ENCODE measurements at places on chromosomes 11 and 22.

DNA sequence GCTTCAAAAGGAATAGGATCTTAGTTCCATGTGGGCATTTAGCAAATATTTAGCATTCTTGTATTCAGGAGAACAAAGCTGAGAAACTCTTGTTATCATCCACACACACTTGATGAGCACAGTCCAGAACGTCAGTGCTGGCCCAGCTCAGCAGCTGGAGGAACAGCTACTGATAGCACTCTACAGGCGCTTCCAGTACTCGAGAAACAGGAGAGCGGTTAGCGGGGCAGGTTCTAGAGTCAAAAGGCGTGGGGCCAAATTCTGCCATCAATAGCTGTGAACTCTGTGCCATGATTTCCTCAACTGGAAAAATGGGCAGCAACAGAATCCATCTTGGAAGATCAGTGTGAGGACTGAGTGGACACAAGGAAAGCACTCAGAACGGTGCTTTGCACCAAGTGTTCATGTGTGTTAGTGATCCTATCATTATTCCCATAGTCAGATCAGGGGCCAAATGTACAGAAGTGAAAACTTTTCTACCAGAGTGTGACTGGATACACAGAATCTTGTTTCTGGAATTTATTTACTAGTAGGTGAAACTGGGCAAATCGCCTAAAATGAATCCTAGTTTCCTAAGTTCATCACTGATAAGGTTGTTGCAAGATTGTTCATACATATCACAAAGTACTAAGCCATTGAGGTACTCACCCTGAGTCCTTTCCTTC, 3.2 kb downstream of the JOSD1 start:
- no peaks in the 10 kb centered on the region for H3K36me3 ChIP-seq
- H3K4me3 ChIP-seq = no peak overlapping the region
- H3K4me1 ChIP-seq = peaks cover 2% of the 10 kb centered on the region

DNA sequence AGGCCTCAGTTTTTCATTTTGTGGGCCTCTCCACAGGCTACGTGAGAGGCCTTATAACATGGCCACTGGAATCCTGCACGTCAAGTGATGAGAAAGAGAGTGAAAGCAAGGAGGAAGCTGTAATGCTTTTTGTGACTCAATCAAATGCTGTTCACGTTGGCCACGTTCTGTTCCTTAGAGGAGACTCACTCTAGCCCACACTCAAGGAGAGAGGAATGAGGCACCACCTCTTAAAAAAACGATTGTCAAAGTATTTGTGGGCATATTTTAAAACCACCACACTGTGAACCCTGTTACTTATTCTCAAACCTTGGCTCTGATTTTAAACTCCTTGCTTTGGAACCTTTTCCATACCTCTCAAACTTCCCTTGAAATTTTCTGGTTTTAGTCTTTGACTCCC, 705.0 kb downstream of the NELL1 start:
- DNase-seq = no peak
- no peaks in the 10 kb centered on the region for H3K4me1 ChIP-seq
- H3K27me3 ChIP-seq = no peaks in the 10 kb centered on the region
- H3K36me3 ChIP-seq = no peaks in the 10 kb centered on the region

DNA sequence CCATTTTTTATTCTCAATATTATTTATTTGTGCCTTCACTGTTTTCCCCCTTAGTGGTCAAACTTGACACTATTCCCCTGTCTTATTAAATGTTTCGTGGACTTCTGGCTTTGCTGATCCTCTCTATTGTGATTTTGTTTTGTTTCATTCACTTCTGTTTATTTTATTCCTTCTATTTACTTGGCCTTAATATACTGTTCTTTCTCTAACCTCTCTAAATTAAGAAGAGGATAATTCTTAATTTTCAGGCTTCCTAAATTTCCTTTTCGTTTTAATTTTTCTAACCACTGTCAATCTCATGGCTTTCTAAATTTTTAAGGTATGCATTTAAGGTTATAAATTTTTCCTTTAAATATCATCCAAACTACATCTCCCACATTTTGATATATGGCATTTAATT, 83.0 kb upstream of the KCNQ1OT1 start:
- no peaks in the 10 kb centered on the region for H3K4me1 ChIP-seq
- no peak for DNase-seq
- H3K4me3 ChIP-seq = no peak overlapping the region
- no peak overlapping the region for H3K27ac ChIP-seq
- H3K27me3 ChIP-seq = no peaks in the 10 kb centered on the region

DNA sequence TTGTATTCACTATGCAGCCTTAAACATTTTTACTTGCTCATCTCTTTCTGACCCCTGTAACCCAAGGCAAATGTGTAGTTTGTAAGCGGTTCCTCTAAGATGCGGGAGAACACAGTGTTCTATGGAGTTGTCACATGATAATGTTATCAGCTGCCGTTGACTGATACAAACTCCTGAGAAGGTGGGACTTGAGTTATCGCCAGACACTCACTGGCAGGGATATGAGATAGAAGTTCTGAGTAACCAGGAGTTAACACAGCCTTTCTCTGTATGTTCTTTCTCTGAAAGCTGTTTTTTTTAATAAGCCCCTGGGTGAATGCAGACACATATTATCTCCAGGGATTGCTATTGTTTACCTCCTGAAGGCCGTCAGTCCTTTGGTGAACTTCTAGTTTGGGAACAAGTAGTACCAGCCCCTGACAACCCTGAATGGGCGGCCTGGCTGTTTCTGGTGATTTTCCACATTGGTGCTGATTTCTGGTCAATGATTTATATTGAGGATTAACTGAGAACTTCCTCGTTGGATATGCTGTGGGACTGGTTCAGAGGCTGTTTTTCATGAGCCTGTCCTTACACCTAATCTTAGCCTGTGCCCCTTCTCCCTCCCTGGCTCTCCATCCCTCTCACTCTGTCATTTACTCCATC, 155.3 kb upstream of the RASSF10 start:
- no peak overlapping the region for H3K27ac ChIP-seq
- H3K4me3 ChIP-seq = no peak overlapping the region
- DNase-seq = no peak
- H3K36me3 ChIP-seq = no peaks in the 10 kb centered on the region

DNA sequence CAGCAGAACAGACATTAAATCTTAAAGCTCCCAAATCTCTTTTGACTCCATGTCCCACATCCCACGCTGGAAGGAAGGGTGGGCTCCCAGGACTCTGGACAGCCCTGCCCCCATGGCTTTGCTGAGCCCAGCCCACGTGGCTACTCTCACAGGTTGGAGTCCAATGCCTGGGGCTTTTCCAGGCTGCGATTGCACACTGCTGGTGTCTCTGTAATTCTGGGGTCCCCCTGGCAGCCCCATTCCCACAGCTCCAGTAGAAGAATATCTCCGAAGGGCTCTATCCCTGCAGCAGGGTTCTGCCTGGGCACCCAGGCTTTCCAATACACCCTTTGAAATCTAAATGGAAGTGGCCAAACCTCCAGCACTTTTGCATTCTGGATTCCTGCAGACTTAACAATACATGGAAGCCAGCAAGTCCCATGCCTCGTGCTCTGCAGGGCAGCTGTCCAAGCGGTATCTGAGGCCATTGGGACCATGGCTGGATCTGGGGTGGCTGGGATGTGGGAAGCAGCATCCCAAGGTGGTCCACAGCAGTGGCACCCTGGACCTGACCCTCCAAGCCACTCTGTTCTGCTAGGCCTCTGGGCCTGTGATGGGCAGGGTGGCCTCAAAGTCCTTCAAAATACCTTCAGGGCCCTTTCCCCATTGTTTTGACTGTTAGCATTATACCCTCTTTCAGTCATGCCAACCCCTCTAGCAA, 47.9 kb upstream of the TH start:
- no peaks in the 10 kb centered on the region for H3K36me3 ChIP-seq
- no peak overlapping the region for H3K27ac ChIP-seq
- no peak for DNase-seq
- no peak overlapping the region for H3K4me3 ChIP-seq
- no peaks in the 10 kb centered on the region for H3K4me1 ChIP-seq
